Left cardiac atrium (tissue), 4 donors: ENCODE measurements at places on chromosomes 16 and 17. TPM values are rescaled to one million over a fixed set of nuclear protein-coding genes. Genes with fewer than 3 reads are reported as not detected.

- no peak for DNase-seq
These were observed 4.9 kb upstream of the KREMEN2 start for GRCh38 chr16:2959206-2959605.

GRCh38 chr17:76542566-76542971 lies 2.7 kb downstream of the PRCD start:
- DNase-seq = no peak

GRCh38 chr16:57899771-57900661 lies 70.9 kb downstream of the CNGB1 start:
- peak; percentile 78 for DNase-seq

Gene TSPAN10
- total RNA-seq = 0.50 TPM

DNA sequence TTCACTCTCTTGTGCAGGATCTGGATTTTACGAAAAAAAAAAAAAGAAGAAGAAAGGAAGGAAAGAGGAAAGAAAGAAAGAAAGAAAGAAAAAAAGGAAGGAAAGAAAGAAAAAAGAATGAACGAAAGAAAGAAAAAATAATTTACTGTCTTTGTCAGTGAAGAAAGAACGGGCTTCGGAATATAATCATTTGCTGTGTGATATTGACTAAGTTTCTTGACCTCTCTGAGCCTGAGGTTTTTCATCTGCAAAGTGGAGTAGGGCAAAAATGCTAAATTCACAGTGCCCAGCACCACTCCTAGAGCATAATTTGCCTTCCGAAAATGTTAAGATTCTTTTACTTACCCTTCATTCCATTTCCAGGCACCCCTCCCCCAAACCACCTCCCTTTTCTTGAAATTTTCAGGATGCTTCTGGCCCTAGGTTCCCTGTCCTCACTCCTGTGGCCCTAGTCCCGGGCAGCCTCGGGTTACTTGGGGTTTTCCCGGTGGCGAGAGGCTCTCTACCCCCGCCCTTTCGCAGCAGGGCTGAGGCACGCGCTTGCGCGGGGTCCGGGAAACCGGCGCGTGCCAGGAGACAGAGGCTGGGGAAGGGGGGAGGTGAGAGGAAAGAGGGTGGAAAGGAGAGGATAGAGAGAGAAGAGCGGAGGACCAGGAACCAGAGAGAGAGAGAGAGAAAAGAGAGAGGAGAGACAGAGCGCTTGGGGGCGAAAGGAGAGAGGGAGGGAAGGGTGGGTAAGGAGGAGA lies at the start of gene CNTNAP1:
Gene CNTNAP1 (plus strand): TSS at position 556 of the 746 bp plus-strand sequence. CDS start 299 bp downstream, outside the sequence.
- DNase-seq = peak; percentile 70

Gene TOB1
- total RNA-seq = 57.9 TPM

Gene CX3CL1
- total RNA-seq = 23.2 TPM

Gene CHST4
- total RNA-seq = not detected

Gene ASGR1
- total RNA-seq = 0.68 TPM

- no peak for DNase-seq
These were observed 217.2 kb downstream of the CA10 start for GRCh38 chr17:51941272-51941671.

DNA sequence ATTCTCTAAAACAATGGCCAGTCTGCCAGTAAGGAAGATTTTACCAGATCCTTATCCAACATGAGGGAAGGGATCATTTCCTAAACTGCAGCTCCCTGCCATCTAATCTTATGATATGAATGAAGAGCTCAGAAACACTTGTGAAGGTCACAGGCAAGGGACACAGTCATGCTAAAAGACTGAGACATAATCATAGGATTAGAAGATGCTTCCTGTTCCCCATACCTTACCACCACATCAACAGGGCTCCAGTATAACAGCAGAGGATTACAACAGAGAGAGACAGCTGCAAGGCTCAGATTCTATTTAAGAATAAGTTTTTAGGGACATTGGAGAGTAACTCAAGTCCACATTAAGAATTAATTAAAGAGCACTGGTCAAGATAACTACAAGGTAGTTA lies 93.3 kb downstream of the BRIP1 start:
- DNase-seq = no peak

Gene C1QTNF8
- not detected for total RNA-seq

Gene CCL17
- total RNA-seq = not detected

Gene MRPL27
- 78.5 TPM for total RNA-seq

GRCh38 chr16:1078579-1079021 lies 6.1 kb downstream of the SSTR5 start:
- DNase-seq = no peak

Gene DNAH3
- 0.21 TPM for total RNA-seq

DNA sequence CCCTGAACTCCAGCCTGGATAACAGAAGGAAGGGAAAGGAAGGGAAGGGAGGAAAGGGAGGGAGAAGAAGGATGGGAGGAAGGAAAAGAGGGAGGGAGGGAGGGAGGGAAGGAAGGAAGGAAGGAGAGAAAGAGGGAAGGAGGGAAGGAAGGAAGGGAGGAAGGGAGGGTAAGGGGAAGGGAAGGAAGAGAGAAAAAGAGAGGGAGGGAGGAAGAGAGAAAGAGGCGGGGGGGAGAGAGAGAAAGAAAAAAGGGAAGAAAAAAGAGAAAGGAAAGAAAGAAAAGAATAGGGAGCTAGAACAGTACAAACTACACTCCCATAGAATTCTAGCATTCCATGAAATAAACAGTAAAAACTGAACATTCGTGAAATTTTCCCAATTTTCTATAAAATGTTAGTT lies 23.1 kb upstream of the TRIM37 start:
- no peak for DNase-seq

DNA sequence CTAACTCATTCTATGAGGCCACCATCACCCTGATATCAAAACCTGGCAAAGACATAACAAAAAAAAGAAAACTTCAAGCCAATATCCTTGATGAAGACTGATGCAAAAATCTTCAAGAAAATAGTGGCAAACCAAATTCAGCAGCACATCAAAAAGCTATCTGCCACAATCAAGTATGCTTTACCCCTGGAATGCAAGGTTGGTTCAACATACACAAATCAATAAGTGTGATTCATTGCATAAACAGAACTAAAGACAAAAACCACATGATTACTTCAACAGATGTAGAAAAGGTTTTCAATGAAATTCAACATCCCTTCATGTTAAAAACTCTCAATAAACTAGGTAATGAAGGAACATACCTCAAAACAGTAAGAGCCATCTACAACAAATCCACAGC lies 48.4 kb downstream of the CMC2 start:
- DNase-seq = no peak

DNA sequence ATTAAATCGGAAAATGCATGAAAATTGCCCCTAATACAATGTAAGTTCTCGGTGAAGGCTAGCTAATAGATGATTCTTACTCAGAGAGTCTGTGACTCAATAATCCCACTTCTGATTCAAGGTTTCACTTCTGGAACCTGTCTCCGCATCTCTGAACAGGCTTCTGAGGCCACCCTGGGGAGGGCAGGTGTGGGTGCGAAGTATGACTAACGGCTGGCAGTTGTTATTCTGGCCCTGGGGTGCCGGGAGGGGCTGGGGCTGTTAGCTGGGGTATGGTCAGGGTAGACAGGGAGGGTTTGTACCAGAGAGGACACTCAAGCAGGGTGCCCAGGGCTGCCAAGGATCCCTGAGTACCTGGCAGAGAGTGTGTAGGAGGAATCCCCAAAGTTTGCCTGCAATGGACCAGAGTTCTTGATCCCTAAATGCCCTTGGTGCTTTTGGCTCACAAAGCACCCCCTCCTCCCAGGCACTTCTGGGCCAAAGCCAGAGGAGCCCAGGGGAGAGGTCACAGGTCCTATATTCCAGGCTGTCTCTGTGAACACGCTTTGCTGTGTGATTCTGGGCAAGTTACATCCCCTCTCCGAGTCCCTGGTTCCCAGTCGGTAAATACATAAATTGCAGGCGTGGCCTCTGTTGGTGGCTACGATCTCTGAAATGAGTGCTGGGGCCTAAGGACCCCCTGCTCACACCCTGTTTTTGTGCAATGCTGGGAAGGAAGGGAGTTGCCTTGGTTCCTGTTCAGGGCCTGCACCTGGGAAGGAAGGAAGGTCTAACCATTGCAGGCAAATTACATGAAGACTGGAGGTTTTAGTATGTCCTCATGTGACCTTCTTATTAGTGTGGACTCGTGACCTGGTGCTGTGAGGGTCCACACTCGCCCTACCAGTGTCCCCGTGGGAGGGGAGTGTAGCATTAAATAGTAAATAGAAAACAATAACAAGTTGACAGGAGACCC lies 49.9 kb upstream of the CPNE2 start:
- no peak for DNase-seq

Gene HS3ST4
- not detected for total RNA-seq

- DNase-seq = no peak
These were observed 506.8 kb upstream of the SALL1 start for GRCh38 chr16:51657848-51658247.

Gene GAS2L2
- 0.47 TPM for total RNA-seq

Gene PLCG2
- total RNA-seq = 16.0 TPM

Gene RCVRN
- 0.47 TPM for total RNA-seq

Gene TSPOAP1
- total RNA-seq = 8.8 TPM

- DNase-seq = no peak
These were observed 12.6 kb upstream of the OR1F1 start for GRCh38 chr16:3175157-3176093.

DNA sequence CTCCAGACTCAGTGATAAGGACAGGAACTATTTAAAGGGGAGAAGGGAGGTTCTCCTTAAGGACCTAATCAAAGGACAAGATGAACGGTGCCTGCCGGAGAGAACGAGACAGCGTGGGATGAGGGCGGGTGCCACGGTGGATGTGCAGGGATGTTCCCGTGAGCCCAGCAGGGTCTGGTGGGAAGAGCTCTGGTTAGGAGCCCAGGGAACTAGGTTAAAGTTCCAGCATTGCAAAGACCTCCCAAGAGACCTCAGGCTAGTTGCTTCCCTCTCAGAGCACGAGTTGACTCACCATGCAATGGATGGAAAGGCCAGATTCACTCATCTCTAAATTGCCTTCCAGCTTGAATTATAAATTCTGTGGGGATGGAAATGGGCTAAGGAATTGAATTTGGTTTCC lies 14.7 kb downstream of the CCR7 start:
- peak; percentile 76 for DNase-seq

DNA sequence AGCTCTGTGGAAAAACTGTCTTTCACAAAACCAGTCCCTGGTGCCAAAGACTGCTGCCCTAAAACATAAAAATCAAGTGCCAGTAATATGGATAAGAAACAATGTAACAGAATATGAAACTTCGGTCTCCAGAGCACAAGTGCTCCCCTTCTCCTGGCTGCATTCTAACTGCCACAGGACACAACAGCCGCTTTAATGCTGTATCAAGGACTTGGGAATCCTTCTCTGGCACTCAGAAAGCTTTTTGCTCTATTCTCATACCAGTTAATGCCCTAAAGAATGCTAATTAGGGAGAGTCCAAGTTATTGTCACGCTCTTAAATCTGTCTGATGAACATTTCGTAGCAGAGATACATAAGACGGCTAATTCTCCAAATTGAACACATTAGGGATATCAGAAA lies 90.9 kb downstream of the PARN start:
- DNase-seq = no peak

Gene ANKRD40CL
- not detected for total RNA-seq

- no peak for DNase-seq
These were observed 699.2 kb upstream of the RBFOX1 start for GRCh38 chr16:6633456-6633855.

Gene PROCA1
- total RNA-seq = 0.97 TPM

- peak; percentile 34 for DNase-seq
These were observed 1.4 kb downstream of the RAB26 start for GRCh38 chr16:2149630-2150417.

- peak; percentile 77 for DNase-seq
These were observed 2.7 kb upstream of the KCNJ18 start for GRCh38 chr17:21689604-21690003.

- DNase-seq = no peak
These were observed 3.9 kb downstream of the SLC47A2 start for GRCh38 chr17:19712436-19713004.

Gene AKTIP
- total RNA-seq = 60.4 TPM

- DNase-seq = no peak
These were observed 220.5 kb upstream of the XYLT1 start for GRCh38 chr16:17691106-17691898.

DNA sequence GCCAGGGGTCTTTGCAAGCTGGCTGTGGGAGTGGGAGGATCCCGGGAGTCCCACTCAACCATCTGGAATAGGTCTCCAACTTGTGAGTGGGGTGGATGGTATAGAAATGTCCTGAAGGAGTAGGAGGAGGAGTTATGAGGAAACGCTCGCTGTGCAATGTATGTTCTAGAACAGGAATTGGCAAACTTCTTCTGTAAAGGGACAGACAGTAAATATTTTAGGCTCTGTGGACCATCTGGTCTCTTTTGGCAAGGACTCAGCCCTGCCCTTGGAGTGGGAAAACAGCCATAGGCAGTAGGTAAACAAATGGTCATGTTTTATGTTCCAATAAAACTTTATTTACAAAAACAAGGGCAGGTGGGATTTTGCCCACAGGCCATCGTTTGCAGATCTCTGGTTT lies 149.2 kb downstream of the NPIPB5 start:
- no peak for DNase-seq

DNA sequence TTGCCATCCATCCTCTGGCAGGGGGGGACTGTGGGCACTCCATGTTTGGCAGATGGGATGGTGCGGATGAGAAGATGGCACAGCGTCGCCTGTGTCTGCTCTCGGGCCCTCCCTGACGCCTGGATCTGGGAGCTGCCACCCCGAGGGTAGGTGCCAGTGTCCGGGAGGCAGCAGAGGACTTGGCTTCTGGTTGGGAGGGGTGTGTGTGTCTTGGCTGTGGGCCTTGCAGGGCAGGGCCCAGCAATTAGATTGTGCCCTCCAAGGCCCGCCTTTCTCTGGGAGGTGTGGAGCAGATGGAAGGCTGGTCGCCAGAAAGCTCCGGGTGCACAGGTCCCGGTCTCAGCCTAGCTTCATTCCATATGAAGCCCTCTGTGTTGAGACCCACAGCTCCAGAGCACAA lies 1.4 kb downstream of the RAP1GAP2 start:
- DNase-seq = peak; percentile 39
